Stimulated activated CD8-positive, alpha-beta memory T cell treated with anti-CD3 and anti-CD28 coated beads, Interleukin-4, amount 100 ng/mL, for 1 hour (primary cell): ENCODE measurements at places on chromosomes 1 and 21.

GRCh38 chr1:36768486-36769178 lies 265.7 kb downstream of the GRIK3 start:
- no peak for DNase-seq

DNA sequence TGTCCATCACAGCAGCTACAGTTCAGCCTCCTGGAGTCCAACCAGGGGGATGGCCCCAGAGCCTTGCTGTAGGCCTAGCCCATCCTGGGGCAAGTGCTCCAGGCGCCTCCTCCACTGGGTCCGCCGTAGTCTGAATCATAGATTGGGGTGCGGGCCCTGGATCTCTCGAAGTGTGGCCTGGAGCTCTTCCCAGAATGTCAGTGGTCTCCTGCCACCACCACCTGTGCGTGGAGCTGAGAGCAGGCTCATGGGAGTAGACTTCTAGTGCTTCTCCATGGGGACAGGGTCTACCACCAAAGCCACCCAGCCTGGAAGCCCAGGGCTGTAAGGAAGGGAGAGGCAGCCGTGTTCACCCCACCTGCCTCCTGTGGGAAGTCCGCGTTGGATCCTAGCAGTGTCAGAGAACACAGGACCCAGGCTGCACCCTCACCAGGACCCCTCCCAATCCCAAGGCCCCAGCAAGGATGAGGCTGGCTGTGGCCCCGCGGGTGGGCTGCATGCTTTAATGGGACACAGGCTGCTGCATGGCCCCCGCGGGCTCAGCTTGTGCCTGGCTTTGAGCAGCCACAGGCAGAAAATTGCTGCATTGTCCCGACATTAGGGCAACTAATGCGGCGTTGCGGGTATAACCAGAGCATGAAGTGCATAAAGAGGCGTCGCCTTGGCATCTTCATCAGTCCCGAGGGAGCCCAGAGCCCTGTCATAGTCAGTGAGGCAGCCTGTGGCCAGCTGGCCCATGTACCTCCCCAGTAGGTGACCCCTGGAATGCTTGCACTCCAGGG lies 735 bp upstream of the HES3 start:
- no peak for DNase-seq

DNA sequence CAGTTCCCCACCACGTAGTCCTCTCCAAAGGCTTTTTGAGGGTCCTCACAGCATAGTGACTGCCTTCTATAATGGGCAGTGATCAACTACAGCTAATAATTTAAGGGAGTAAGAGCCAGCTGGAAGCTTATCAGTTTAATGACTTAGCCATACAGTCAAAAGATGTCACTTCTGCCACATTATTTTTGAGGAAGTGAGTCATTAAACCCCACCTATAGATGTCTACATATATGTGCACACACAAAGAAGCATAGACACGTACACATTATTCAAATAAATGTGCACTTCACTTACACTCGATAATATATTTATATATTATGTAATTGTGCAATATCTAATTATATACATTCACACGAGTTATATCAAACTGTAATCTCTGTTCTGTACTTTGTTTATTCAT lies 1704.7 kb downstream of the KCNT2 start:
- no peak for DNase-seq

DNA sequence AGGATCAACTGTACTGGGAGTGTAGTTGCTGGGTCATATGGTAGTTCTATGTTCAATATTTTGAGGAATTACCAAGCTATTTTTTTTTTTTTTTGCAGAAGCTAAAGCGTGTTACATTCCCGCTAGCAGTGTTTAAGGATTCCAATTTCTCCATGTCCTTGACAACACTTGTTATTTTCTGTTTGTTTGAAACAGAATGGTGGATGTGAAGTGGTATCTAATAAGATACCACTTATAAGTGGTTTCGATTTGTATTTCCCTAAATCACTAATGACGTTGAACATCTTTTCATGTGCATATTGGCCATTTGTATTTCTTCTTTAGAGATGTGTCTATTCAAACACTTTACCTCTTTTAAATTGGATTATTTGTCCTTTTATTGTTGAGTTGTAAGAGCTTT lies 112.2 kb downstream of the DISP1 start:
- DNase-seq: no peak

GRCh38 chr1:109253803-109254620 lies 4.7 kb downstream of the CELSR2 start:
- no peak for DNase-seq

DNA sequence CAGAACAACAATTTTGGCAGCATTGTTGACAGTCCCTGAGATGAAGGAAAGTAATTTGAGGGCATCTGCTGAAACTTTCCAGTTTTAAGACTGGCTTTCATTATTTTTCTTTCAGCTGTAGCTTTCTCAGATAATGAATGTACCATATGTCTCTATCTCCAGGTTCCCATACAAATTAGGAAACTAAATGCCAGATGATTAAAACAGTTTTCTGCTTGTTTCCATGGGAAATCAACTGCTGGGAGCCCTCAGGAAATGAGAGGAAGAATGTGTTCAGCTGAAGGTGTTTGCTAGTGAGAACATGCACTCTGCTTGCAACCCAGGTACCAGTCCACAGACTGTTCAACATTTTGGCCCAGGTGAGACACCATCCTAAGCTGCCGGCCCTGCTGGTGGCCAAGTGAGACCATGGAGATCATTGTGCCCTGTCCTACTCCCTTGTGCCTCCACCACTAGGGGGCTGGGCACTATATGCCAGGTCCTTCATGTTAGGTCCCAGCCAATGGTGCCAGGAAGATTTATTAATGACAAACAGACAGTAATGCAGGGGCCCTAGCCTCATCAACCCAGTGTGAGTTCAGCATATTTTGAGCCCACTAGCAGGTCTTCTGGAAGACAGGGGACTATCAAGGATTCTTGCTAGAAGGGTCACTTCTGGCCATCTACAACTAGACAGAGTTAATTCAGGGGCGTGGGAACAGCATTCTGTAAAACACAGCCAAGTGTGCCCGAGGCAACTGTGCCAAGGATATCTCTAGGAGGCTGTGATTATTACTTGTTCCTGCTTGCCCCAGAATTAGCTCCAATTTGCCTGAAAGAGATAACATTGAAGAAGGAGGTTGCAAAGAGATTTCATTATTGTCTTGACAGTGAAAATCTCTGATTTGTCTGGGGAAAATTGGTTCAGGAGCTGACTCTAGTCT lies 17.0 kb upstream of the LRRC8C start:
- DNase-seq: no peak

- DNase-seq: no peak
These were observed 6.4 kb downstream of the UTP11 start for GRCh38 chr1:38018864-38019343.

DNA sequence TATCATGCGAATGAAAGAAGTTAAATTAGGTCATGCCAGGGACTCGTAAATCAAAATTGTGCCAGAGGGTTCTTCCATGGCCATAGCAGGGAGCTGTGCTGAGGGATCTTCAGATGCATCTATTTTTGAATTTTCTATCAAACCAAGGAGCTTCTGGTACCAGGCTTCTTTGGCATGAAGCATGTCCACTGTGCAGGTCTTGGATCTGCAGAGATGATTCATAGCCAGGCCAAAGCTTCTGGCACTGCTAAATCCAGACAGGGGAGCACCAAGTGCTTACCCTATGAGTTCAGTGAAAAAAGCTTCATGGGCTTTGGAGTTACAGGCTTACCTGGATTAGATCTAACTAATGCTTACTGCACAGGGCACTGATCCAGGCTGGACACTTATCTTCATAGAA lies 154.2 kb upstream of the DAB1 start:
- no peak for DNase-seq

GRCh38 chr1:239886266-239886665 lies 205.4 kb upstream of the FMN2 start:
- no peak for DNase-seq

GRCh38 chr1:171191992-171192391 lies 6.9 kb downstream of the FMO2 start:
- no peak for DNase-seq

- no peak for DNase-seq
These were observed 22.1 kb downstream of the GRHL3 start for GRCh38 chr1:24341260-24341659.

- no peak for DNase-seq
These were observed 99.9 kb downstream of the XCL2 start for GRCh38 chr1:168443899-168444298.

DNA sequence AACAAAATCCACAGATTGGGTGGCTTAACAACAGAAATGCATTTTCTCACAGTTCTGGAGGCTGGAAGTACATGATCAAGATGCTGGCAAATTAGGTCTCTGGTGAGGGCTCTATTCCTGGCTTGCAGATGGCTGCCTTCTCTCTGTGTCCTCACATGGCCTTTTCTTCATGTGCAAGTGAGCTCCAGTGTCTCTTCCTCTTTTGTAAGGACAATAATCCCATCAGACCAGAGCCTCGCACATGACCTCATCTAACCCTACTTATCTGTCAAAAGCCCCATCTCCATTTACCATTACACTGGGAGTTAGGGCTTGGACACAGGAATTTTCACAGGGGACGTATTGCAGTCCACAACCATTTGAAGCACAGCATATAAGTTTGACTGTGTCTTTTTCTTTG lies 181.6 kb downstream of the NEGR1 start:
- DNase-seq: no peak

DNA sequence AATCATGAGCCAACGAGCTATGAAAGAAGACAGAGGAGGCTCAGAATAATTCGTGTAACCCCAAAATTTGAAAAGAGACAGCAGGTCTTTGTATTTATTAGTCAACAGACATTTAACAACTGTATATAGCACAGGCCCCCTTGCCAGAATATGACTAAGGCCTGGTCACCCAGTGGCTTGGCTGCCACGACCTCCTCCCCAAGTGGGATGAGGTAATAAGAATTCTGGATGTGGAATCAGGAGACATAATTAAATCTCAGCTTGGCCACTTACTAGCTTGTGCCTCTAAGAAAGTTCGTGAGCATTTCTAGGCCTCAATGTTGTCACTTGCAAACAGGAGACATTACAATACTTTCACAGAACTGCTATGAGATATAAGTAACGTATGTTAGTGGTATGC lies 134.2 kb upstream of the TNFSF4 start:
- no peak for DNase-seq

DNA sequence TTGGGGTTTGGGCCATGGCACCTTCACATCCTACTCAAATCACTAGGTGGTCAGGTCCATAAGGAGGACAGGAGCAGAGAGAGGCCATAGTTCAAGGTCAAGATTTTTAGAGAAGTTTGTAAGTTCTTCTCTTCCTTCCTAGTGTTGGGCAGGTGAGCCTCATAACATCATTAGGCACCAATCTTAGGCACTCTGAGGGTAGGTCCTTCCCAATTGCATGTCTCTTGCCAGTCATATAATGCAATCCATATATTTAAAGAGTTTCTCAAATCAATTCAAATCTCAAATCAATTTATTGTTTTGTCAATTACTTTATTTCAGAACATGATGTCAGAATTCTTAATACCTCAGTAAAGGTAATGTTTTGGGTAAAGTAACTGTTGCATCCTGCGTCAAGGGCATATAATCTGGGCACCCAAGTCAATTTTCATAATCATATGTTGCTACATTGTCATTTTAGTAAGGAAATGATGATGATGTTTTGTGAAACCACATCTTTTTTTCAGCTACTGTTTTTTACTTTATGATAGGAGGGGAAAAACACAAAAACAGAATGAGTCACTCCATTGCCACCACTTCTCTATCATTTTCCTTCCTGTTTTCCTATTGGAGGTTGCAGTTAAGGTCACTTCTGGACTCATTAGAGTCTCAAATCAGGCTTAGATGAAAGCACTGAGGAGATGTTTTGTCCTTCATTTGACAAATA lies 122.7 kb downstream of the UCHL5 start:
- DNase-seq: no peak

- DNase-seq: no peak
These were observed 6.9 kb downstream of the PDE4B start for GRCh38 chr1:65799601-65800000.

GRCh38 chr1:85818371-85818770 lies 110.1 kb upstream of the ZNHIT6 start:
- no peak for DNase-seq

GRCh38 chr1:189654906-189655305 lies 822.8 kb downstream of the BRINP3 start:
- DNase-seq: no peak

DNA sequence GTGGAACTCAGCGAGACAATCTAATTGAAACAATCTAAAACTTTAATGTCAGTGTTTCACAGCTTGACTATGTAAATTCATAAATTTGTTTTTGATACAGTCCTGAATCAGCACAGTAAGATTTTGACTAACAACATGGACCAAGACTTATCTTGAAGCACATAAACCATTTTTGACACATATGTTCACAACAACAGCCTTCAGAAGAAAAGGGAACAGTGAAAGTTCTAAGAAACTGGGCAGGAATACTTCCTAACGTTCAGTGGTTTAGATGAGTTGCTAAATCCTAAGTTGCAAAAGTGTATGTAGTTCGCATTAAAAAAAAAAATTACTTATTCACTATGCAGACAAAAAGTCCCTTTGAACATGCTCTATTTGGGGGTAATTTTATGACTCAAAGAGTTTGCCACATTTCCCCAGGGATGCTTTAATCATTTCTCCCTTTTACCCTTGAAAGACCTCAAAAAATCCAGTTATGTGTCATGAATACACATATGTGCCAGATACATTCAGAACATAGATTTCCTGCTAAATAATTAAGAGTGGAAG lies 120.2 kb downstream of the MRPL39 start:
- DNase-seq: no peak

DNA sequence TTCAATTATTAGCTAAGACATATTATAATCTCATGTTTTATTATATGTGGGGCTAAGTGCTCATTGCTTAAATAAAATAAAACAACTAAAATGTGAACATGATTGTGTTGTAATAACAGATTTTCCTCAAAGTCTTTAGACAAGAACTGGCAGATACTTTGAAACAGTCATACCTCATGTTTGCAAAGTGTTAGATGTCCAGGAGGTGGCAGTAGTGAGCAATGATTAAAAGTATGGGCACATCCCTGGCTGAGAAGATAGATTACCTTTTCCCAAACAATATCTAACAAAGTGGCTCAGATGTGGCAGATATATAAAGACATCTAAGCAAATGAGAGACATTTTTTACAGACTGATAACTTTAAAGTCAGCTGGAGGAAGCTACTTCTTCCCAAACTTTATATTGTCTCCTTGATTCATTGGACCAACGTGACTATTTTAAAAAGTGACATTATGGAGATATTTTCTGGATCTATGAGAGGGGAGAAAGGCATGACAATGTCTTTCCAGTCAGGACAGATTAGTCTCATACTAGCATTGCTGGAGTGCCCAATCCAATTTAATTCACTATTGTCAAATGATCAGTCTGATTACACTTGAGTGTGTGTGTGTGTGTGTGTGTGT lies 269.8 kb downstream of the S1PR1 start:
- DNase-seq: no peak
